ENCODE measurements at places on chromosomes 5 and 9.

DNA sequence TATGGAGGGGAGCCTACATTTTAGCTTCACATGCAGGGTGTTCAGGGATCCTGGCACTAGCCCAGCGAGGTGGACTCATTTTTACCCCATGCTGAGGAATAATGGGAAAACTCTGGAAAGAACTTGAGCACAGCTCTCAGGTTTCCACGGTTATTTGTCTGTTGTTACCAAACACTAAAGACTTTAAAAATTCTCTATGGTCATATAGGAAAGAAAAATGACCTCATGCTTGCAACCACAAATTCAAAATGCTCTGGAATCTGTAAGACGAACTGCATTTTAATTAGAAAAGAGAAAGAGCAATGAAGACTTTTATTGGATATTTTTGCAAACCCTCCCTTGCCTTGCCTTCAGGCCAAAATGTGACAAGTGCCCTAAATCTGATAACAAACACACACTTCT is 606.9 kb downstream of the EBF1 start:
- DNase-seq, result no peak

DNA sequence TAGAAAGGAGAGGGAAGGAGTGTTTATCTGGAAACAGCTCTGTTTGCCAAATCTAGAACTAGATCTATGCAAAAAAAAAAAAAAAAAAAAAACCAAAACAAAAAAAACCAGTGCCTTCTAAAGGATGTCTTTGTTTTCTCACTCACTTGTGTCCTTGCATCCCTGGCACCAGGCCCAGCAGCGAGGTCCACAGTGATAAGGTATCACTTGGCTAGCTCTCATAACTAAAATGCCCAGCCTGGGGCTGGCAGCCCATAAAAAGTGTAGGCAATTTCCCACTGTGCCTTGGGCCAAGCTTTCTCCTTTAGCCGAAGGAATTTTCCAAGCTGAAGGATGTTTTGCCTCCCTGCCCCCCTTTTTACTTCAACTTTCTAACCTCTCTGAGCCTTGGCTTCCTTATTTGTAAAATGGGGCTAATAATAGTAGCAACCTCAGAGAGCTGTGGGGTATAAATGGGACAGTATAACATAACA is 20.8 kb downstream of the RGS3 start:
- peak; percentile 87 for DNase-seq

DNA sequence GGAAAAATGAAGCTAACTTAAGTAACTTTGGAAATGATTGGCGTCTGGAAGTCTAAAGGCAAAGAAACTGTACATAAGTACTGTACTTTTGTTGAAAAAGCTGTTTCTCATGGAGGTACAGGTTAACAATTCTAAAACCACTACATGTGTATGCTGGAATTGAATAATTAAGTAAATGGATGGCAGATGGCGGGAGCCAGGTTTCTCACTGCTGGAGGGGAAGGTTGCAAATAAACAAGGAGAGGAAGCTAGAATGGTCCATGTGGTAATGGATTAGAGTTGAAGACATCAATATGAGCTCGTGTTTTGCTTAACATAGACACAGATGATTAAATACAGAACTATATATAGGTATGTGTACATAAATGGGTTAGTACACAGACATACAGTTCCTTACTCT is 43.2 kb upstream of the ASTN2 start:
- no peak for DNase-seq

GRCh38 chr9:80146466-80146865 is 574.7 kb downstream of the TLE4 start:
- no peak for DNase-seq

DNA sequence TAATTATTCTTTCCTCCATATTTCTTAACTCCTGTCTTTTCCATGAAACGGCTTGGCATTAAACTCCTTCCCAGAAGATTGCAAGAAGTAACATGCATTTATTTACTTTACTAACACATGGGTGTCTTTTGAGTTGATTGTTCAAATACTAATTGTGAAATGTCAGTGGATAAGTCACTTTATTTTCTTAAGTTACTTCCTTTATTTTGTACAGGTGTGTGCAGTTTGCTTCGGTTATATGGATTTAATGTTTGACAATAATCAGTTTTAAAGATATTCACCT is 761 bp upstream of the SHOC1 start:
- DNase-seq, result no peak

GRCh38 chr9:37105234-37105633 is 15.1 kb upstream of the ZCCHC7 start:
- no peak for DNase-seq

GRCh38 chr5:96008987-96009647 is 47.5 kb upstream of the ELL2 start:
- no peak for DNase-seq

- DNase-seq, result no peak
Observed at GRCh38 chr5:107377277-107377609, 293.5 kb downstream of the EFNA5 start.

DNA sequence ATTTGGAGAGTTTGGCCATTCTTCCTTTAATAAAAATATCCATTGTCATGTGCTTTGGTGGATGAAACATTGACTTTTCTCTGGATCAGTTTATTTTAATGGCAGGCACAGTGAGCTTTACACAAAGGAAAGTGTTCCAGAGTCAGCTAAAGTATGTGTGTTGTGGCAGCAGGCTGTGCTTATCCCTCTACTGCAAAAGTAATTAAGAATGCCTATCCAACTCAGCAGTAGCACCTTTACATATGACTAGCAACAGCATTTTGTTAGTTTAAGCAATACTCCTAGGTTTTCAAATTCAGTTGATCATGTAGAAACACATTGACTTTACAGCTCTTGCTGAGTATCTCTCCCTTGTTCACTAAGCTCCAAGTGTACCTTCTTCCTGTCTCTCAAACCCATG is 730.5 kb upstream of the RGMB start:
- DNase-seq, result no peak

DNA sequence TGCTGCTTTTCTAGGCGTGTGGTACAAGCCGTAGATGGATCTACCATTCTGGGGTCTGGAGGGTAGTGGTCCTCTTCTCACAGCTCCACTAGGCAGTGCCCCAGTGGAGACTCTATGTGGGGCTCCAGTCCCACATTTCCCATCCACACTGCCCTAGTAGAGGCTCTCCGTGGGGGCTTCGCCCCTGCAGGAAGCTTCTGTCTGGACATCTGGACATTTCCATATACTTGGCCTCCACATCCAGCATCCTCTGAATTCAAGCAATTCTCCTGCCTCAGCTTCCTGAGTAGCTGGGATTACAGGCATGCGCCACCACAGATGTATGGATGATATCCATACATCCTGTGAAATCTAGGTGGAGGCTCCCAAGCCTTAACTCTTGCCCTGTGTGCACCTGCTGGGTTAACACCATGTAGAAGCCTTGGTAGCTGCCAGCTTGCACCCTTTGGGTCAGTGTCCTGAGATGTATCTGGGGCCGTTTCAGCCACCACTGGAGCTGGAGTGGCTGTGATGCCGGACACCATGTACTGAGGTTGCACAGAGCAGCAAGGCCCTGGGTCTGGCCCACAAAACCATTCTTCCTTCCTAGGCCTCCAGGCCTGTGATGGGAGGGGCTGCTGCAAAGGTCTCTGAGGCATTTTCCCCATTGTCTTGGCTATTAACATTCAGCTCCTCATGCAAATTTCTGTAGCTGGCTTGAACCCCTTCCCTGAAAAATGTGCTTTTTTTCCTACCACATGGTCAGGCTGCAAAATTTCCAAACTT is 84.0 kb downstream of the EHMT1 start:
- no peak for DNase-seq

DNA sequence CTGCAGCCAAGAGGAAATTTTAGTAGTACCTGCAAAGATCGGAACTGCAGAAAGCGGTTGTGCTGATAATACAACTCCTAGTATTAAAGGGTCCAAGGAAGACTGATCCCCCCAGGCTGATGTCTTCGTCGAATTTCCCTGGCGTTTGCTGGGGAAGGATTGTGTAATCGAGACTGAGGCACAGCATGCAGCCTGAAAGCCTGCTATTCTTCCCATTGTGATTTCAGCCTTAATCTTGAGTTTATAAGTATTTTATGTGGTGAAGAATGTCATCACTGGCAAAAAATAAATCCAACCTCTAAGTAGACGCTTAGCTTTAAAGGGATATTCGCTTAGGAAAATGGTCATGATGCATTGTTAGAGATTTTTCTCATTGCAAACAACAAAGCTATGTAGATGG is 21.3 kb upstream of the LMX1B start:
- DNase-seq, result no peak

DNA sequence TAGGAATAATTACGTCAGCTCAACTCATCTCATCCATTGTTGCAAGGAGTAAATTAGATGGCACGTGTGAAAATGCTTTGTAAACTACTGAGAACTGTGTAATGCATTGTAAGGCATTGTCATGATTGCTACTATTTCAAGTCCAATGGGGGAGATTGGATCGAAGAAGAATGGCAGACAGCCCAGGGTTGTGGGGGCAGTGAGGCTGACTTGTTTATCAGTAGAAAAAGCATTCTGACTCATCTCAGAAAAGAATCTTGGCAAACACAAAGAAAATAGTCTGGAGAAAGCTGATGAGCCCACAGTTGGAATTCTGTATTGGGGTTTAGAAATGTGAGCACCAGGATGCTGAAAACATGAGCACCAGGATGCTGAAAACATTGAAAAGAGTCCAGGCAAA is 28.0 kb upstream of the DAP start:
- DNase-seq, result no peak

- no peak for DNase-seq
Observed at GRCh38 chr9:26939955-26940711, 6.9 kb downstream of the PLAA start.

Measured in NCI-H345 (cell line).